ENCODE measurements at places on chromosomes 5 and 9.

GRCh38 chr5:72619251-72619650, 112.0 kb upstream of the ZNF366 start:
- no peak for DNase-seq

DNA sequence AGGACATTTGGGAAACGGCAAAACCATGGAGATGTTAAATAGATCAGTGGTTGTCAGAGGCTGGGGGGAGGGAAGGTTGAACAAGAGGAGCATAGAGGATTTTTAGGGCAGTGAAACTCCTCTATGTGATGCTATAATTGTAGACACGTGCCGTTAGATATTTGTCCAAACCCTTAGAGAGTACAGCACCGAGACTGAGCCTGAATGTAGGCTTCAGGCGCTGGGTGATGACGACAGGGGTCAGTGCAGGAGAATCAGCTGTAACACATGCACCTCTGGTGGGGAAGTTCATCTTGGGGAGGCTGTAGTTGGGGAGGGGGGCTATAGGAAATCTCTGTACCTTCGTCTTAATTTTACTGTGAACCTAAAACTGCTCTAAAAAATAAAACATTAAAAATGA, 22.2 kb upstream of the CLPTM1L start:
- DNase-seq, result no peak

DNA sequence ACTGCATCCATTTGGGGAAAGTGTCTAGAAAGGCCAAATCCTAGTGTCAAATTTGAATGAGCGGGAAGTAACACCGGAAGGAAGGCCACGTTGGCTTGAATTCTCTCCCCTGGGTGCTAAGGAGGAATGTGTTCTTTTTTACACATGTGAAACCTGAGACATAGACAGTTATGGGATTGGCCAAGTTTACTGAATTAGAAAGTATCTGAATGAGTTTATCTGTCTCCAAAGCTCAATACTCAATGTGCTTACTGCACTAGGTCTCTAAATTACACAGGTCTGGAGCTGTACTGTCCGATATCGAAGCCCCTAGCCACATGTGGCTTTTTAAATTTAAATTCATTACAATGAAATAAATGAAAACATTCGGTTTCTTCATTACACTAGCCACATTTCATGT, 6.0 kb downstream of the DMRT1 start:
- no peak for DNase-seq

DNA sequence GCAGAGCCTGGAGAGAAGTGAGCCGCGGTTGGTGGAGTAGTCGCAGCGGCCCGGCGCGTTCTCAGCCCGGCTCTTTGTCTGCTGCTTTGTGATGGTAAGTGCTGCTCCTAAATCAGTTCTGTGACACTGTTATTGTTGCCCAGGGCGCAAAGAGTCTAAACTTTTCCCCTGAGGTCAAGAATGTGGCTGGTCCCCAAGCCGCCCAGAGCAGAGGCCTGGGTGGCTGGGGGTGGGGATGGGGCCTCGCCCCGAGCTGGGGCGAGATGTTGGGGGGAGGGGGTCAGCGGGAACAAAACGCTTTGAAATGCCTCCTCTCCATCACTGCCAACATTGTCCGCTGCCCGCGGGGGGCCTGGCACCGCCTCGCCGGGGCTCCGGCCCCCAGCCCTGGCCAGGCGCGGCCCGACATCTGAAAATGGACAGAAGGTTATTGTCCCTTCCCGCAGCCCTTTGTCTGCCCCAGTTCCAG, 11.7 kb upstream of the CERCAM start:
- no peak for DNase-seq

DNA sequence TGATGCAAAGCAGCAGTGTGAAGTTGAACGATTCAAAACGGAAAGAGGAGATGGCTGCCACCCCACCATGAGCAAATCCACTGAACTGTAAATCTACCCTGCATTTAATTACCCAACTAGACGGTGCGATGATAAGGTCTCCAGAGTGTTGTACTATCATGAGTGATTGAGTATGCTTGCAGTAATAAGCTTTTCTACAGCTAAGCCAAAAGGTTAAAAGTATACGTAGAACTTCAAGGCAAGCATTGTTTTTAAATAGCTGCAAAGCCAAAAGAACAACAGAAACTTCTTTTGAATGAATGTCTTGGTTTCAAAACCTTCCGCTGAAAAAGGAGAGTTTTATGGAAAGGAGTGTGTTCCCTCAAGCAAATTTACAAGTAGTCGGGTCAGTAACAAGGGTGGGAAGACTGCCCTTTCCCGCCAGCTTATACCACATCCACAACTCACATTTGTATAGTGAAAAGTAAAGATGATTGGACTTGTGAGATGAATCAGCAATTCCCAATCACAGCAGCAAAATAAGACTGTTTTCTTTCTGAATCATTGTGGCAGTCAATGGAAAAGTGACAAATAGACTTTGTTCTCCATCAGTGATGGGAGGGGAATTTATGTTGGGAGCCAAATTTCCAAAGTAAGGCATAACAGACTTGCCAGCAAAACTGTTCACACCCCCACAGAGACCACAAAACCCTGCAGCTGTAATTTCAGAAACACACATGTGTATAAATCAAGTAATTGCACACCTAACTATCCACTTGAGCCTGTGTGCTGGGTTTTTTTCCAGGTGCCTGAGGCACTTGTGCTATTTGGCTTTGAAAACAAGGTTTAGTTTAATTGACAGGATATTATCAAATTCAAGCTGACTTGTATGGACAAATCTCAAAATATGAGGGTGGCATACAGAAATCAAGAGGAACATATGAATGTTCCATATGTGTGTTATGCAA, 407.7 kb upstream of the GRAMD2B start:
- peak; percentile 84 for DNase-seq

DNA sequence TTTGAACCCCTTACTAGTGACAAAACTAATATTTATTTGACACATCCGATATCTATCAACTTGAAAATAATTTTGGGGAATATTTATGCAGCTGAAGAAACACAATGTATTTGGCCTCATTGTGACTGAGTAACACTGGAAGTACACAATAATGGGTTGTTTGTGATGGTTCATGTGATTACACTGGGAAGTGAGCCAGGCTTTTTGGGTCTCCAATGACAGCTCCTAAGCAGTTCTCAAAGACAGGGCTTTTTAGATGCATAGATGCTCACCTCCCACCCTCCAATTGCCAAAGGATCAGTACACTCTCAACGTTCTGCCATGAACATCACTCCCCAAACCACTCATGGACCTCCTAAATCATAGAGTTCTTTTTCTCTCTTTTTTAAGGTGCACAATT, 170.0 kb downstream of the SLC24A2 start:
- no peak for DNase-seq

DNA sequence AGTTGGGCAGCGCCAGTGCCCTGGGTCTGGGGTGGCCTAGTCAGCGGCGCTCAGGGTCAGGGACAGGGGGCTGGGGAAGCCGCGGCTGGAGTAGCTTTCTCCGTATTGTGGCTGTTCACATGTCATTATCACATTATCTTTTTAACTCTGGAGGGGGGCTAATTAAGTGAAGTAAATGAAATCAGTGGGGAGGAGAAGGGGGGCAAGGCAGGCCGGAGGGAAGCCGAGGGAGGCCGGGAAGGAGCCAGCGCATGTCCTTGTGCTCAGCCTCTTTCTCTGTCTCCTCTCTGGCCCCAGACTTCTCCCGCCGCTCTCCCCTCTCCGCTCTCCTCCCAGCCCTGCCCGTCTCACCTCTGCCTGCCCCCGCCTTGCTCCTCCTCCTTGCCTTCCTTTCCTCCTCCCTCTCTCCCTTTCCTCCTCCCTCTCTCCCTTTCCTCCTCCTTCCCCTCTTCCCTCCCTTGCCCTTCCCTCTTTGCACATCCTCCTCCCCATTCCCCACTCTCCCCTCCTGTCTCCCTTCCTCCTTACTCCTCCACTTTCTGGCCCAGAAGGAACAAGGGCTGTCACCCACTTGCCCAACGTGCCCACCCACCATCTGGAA, 38.7 kb downstream of the ASS1 start:
- peak; percentile 63 for DNase-seq

GRCh38 chr5:131260895-131261294, 3.0 kb upstream of the CDC42SE2 start:
- DNase-seq, result no peak

DNA sequence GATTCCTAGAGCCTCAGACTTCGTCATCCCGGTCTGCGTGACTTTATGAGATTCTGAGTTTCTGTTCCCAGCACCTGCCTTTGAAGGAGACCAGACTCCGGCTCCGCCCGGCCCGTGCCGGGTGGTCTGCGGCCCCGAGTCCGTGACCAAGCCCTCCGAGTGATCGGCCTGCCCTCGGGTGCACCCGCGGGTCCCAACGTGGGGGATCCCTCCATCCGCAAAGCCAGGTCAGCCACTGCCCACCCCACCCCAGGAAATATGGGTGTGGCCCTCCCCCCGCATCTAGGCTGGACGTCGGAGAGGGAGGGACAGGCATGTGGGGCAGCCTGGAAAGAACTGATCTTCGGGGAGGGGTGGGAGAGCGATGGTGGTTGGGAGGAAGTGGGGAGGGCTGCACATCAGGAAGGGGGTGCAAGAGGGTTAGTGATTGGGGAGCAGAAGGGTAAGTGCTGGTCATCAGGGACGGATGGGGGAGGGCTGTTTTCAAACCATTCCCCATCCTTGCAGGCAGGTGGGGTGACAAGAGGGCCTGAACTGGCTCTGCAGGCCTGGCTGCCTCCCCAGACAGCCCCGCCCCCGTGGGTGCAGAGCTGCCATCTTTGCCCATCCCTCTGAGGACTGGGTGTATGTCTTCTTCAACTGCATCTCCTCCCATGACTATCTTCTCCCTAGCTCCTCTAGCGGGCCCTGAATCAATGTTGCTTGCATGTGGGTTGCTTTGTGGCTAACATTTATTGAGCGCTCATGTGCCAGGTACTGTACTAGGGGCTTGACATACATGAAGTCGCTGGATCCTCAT, 747 bp downstream of the LRSAM1 start:
- DNase-seq, result peak; percentile 59

DNA sequence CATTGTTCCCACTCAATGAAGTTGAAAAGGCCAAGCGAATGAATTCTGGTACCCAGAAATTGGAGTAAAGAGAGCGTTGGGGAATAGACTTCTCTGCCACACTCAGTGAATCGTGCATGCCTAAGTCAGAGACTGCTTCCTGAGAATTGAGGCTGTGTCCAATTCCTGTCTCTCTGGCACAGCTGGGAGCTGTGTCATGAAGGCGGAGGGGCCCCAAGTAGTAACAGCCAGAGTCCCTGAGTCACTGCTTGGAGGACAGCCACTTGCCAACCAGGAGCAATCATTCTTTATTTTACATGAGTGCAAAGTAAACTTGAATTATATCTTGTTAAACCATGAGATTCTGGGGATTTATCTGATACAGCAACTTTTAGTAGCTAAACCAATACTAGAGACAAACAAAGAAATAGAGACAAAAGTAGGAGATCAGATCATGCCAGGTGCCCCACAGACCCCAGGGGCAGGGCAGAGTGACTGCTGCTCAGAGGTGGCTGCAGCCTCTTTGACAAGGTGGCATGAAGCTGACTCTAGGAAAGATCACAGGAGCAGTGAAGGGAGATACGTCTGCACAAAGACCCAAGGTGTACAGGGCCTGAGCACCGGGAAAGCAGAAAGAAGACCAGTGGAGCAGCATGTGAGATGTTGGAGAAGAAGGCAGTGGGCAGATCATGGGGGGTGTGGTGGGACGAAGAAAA, 246.0 kb downstream of the GADD45G start:
- DNase-seq, result no peak

GRCh38 chr5:179160584-179160983, 100.4 kb downstream of the ZNF354C start:
- no peak for DNase-seq

DNA sequence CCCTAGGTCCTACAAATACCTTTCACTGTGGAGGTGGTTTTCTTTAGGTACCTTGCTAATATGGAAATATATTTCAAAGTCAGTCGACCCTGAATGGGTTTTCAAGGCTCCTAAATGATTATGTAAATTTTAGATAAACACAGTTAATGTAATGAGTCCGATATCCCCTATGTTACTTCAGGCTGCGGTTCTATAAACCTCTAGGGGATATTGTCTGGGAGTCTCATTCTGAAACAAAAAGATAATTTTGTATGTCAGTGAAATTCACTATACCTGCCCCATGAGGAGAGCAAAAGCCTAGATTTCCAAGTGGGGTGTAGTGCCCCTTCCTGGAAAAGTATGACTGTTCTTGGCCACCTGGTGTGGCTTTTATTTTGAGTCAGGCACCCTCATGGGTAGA, 377.3 kb downstream of the ICE1 start:
- DNase-seq, result no peak

- no peak for DNase-seq
Observed at GRCh38 chr5:94674490-94675382, 56.3 kb downstream of the SLF1 start.

GRCh38 chr5:151086905-151087360, 6.1 kb upstream of the TNIP1 start:
- no peak for DNase-seq

DNA sequence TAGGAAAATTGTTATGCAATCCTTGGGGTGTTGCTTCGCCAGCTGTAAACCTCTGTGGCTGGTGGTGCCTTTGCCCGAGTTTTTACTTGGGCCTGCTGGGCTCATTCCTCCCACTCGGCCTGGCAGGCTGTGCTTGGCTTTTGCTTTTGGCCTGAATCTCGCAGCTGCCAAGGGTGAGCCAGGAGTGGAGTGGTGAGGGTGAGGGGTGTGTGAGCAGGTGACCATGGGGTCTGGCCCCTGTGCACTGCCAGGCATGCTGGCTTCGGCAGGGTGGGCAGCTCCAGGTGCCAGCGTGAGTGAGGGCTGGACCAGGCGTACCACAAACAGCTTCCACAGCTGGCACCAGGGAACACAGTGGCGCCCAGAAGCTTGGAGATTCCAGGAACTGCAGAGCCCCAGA, 12.6 kb upstream of the DHFR start:
- DNase-seq, result no peak

GRCh38 chr5:141512390-141512910, 23.6 kb downstream of the PCDHGC5 start:
- peak; percentile 97 for DNase-seq

- DNase-seq, result no peak
Observed at GRCh38 chr9:35905051-35905781, 786 bp upstream of the HRCT1 start.

DNA sequence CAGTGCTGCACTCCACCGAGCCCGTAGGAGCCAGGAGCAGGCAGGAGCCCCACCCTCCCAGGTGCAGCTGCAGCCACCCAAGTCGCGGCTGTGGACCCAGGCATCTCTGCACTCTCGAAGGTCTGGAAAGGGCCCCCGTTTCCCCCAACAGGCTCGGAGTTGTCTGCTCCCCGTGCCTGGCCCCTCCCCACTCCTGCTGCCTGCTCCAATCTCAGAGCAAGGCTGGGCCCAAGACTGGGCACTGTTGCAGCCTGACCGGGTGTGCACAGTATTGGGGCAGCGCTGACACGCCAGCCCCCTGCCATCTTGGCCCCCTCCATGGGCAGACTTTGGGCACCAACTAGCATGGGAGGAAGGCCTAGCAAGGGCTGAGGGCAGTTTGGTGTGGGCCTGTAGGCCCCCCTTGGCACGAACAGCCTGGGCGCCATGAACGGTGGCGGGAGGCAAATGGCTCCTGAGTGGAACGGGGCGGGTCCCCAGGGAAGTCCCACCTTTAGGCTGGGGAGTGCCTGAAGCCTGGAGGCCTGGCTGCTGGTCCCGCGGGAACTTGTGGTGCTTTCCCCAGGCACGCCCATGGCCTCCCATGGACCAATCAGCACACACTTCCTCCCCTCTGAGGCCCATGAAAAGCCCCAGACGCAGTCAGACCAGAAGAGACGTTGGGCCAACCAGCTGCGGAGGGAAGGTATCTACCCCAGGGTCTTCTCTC, 60.4 kb downstream of the PSAT1 start:
- DNase-seq, result peak; percentile 14

- no peak for DNase-seq
Observed at GRCh38 chr9:83501565-83501964, 36.6 kb downstream of the FRMD3 start.

- DNase-seq, result no peak
Observed at GRCh38 chr9:3464033-3464638, 61.7 kb downstream of the RFX3 start.

- peak; percentile 26 for DNase-seq
Observed at GRCh38 chr5:61229416-61229815, 67.1 kb upstream of the SMIM15 start.

All from mesendoderm (in vitro differentiated cells).